ENCODE measurements at places on chromosomes 4 and X. TPM values are rescaled to one million over a fixed set of nuclear protein-coding genes. Genes with fewer than 3 reads are reported as not detected.

- peak; percentile 19 for DNase-seq
Measured at GRCh38 chr4:147096667-147097604, 151.3 kb upstream of the TTC29 start.

- DNase-seq, result no peak
Measured at GRCh38 chrX:103831803-103832544, at the start of gene RAB9B. Gene RAB9B (minus strand): TSS chrX:103832257. CDS start chrX:103825784, 6,473 bp downstream.

GAGE12H gene
- total RNA-seq, result not detected

MGAT4D gene
- not detected for total RNA-seq

STPG2 gene
- total RNA-seq, result 0.07 TPM

GRCh38 chr4:3287972-3288570 lies 4.8 kb upstream of the RGS12 start:
- DNase-seq, result no peak

DNA sequence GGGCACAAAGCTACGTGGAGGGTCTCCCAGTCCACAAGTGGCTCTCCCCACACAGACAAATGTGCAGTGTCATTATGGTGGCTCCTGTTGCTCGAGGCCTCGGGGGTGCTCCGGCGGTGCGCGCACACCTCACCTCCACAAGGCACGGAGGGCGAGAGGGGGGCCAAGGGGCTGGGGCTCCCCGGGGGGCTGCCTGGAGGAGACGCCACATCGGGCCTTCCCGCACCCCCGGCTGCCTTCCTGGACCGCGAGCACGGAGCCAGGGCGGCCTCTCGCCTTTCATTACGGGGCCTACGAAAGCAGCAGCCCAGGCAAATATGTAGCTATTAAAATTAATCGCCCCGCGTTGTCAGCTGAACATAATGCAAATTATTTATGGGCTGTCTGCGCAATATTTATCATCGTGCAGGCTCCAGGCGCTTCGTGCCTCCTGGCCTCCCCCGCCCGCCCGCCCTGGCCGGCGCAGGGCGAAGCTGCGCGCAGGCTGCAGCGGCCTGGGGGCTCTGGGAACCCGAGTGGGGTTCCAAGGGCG lies 70.8 kb upstream of the BCOR start:
- DNase-seq, result no peak

TSPAN5 gene
- total RNA-seq, result 20.5 TPM

DNA sequence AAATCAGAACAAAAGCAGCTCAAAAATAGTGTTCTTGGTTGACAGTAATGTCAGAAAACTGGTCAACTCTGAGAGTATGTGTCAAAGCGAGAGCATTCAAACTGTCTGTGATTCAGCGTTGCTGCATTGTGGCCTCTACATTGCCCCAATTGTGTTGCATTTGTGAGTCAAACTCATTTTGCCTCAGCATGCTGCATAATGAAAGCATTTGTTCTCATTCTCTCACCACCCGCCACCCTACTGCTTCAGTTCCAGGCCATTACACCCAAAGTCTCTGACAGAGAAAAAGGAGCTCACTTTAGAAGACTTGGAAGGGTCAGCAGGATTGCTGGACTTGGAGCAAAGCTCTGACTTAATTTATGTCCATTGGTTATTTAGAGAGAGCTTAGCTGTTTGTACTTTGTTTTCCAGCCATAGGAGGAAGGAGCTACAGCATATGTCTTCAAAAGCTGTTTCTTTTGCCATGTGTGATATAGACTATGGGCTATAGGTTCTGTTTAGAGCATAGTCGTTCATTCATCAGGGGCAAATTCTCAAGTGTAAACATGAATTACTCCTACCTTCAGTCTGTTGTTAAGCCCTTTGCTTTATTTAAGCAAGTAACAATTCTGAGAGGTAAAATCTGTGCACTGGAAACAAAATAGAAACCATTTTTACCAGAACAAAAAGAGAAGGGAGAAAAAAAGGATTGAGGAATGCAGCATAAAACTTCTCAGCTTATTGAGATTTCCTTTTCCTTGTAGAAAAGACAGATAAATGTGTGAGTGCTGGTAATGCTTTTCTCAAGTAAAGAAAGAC lies 153.4 kb upstream of the ANK2 start:
- DNase-seq, result peak; percentile 61

- DNase-seq, result no peak
Measured at GRCh38 chrX:71107762-71108360, 1.3 kb upstream of the CXorf65 start.

HOPX gene
- total RNA-seq, result 3.0 TPM

CENPVL1 gene
- total RNA-seq, result 0.96 TPM

DNA sequence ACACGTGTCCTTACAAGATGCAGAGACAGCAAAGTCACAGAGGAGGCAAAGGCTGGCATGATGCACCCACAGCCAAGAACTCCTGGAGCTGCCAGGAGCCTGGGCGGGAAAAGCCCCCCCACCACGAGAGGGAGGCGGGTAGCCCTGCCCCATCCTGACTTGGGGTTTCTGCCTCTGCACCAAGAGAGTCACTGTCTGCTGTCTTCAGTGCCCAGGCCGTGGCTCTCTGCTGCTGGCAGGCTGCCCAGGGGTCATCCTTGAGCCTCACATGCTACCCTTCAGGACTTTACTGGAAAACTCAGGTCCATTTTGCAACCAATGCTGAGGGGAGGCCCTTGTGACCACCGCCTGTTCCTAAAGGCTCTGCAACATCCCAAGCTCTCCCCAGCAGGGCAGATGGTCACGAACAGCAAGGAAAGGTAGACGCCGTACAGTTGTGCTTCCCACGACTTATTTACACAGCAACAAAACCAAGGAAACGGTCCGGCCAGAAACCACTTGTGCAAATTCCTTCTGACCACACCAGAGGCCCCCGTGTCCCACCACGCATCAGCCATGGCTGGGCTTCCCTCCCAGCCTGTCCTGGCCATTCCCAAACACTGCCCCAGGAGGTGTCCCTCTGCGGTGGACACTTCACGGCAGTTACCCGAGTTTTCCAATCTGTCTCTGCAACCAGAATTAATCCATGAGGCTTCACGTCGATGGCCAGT lies 56.9 kb downstream of the ACOX3 start:
- no peak for DNase-seq

SPACA5 gene
- not detected for total RNA-seq

AFM gene
- total RNA-seq, result not detected

DNA sequence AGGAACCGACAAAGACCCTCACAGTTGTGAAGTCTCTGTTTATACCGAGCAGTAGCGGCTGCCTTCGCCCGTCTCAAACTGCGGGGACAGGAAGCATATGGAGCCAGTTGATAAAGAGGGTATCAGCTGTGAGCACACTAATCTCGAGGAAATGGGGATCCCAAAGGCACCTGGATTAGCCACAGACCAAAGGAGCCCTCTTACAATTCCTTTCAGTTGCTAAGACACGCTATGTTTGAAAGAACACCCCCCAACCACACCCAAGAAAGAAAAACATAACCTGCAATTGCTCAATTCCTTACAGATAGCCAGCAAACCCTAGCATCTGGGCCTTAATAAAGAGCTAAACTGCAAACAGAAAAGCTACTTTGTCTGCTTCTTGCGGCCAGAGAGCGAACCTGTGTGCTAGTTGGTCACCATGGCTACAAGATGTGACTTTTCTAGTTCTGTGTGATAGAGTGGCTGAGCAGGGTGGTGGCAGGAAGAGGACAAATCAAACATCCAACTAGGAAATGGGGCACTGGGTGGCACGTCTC lies 23.3 kb upstream of the CHRNA9 start:
- DNase-seq, result no peak
